ENCODE measurements at places on chromosomes 6 and 20.
A peak's percentile ranks its signal among the peaks of the same experiment; 100 is the strongest.

DNA sequence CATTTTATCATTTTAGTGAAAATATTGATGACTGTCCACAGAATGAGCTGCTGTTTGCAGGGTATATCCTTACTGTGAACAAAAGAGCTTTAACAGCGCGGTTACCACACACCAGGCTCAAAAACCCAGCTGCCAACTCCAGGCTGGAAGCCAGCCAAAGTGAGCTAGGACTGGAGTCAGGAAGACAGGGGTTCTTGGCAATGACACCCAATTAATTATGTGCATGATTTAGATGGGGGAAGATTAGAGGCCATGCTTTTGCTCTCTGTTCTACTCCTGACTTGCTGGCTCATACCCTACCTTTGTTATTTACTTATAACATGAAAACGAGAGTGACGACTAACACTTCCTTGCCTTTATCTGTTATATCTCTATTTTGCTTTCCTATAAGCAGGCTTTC is 128.9 kb upstream of the SHLD1 start:
- no peak for DNase-seq

- no peak for DNase-seq
Measured at GRCh38 chr6:113809826-113810225, 47.3 kb upstream of the MARCKS start.

DNA sequence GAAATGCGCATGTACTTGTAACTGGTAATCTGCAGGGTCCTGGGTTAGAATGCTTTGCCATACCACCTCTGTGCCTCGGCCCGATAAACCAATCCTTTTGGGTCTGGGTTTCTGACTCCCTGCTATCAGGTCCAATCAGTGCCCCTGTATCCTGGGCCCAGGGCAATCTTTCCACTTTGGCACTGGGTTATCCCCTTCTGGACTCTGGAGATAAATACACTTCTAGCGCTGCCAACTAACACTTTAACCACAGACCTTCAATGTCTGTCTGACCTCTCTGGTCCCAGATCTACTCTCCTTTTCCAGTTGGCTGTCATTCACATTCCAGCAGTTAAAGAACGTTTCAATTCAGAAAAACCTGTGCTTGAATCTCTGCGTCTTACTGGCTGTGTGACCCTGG is 55.3 kb downstream of the DNAAF9 start:
- no peak for DNase-seq

DNA sequence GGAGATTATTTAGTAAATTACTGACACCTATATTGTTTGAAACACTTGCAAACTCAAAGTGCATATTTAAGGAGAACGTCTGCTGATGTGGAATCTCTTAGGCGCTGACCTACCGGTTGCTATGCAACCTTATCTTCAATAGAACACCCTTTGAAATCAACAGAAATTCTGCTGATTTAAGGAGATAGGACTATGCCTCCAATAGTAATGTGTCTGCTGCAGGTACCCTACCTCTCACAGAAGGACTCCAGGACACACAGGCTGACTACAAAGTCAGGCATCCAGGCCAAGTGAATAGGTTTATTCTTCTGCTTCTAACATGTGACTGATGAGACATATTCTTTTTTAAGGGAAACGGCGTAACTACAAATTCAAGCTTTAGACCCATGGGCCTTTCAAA is 311.7 kb downstream of the CBLN4 start:
- DNase-seq: no peak

DNA sequence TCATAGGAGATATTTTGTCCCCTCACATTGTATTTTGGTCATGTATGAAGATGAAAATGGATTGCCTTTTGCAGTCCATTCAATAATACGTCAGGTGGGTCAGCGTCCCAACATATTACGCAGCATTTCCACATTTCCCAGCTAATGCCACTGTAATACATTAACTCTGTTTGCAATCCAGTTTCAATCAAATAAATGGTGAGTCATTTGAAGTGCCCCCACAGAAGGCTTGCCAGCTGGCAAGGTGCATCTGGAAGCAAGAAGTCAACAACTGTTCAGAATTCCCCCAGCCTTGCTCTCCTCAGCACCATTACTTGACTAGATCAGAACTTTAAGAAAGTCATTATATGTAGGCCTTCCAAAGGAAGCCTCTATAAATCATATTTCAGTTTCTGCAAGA is 50.4 kb downstream of the PHACTR1 start:
- no peak for DNase-seq

- peak; percentile 63 for DNase-seq
Measured at GRCh38 chr6:26607434-26608230, 10.9 kb downstream of the ABT1 start.

- no peak for DNase-seq
Measured at GRCh38 chr6:10831609-10832008, 6.7 kb downstream of the MAK start.

DNA sequence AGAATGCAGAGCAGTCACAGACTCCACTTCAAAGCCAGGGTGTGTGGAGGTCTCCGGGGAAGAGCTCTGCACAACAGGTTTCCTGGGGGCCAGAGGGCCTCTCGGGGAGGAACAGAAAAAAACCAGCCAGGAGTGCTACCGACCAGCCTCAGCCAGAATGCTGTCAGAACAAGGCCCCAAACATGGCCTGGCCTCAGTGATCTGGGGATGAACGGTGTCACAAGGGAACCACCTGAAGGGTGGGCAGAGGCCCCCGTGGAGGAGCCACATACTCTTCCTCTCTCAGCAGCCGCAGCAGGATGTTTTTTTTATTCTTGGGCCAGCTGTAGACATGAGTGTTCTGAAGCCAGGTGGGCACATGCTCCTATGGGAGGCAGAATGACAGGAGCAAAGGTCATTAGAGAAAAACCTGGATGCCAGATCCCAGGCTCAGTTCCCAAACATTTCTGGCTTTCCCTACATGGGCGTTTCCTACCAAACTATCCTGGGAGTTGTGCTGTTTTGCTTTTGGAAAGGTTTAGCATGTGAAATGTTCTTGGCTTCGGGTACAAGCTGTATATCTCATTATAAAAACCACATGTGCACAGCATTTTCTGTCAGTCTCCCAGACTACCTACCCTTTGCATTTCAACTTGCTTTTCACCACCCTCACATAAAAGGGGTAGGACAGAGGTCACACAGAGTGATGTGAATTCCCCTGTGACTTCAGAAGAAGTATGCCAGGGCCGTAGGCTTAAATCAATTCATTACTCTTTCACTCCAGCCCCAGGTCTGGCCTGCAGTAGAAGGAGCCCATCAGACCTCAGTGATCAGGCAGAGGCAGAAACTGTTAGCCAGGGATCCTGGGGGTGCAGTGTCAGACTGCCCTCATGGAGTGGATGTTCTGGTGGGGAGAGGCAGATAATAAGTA is 46.2 kb downstream of the TRAF3IP2 start:
- no peak for DNase-seq

- DNase-seq: no peak
Measured at GRCh38 chr6:158290040-158290439, 22.2 kb upstream of the TULP4 start.

DNA sequence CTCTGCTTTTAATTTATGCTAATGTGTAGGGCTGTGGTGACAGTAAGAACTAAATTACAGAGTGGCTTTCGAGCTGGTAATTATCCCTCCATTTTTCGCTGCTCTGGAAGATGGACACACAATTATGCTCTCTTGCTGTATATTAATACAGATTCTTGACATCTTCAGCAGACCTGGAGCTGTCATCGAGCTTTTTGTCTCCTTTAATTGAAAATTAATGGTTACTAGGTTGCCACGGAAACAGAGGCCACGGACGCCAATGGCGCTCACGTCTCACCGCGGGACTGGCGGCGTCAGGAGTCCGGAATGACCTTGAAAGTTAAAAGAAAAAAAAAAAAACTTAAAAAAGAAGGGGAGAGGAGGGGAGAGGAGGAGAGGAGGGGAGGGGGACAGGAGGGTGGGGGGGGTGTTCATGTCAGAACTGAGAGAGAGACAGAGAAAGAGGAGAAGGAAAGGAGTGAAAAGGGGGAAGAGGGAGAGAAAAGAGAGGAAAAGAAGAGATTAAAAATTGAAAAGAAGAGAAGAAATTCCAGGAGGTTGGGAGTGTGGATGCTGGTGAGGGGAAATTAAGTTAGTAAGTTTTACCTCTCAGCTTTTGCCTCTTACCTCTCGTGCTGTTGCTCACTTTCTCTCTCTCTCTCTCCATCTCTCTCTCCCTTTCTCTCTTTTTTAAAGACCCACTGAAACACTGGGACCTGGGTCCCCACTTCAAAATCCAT is 22.1 kb upstream of the FOXP4 start:
- no peak for DNase-seq

DNA sequence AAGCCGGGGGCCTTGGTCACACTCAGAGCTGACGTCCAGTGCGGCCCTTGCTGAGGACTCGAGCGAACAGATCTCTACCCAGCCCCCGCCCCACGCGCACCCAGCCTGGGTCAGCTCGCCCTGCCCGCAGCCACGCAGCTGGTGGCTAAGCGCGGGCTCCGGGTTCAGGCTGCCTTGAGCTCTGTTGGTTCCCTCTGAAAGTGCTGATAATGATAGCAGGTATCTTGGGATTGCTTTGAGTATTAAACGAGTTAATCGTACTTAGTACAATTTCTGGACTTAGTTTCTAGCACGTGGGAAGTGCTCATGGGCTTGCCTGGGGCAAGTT is 88.1 kb upstream of the TGM3 start:
- no peak for DNase-seq

DNA sequence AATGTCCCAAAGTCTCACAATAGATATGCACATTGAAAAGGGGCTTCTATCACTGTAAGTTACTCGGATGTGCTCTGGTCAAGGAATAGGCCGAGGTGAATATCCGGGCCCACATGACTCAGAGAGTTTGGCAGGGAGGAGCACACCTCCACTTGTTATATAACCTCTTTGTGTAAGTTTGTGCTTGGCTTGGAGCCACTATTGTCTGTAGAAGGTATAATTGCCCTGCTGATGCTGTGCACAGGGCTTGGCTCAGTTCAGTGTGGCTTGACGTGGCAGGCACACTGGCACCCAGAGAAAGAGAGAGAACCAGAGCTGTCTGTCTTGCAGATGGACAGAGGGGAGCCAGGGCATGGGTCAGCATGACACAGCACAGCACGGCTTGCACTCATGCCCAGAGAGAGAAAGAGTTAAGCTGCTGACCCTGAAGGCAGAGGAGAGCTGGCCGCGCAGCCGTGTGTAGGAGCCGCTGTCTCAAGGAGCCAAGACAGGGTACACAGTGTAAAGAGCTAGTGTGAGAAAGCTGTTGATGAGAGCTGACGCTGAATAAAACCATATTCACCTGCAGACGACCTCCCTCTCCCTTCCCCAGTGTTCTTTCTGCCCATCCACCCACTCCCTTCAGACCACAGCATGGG is 482.5 kb downstream of the C6orf118 start:
- DNase-seq: no peak

GRCh38 chr6:84314377-84314898 is 87.0 kb upstream of the CEP162 start:
- DNase-seq: no peak

DNA sequence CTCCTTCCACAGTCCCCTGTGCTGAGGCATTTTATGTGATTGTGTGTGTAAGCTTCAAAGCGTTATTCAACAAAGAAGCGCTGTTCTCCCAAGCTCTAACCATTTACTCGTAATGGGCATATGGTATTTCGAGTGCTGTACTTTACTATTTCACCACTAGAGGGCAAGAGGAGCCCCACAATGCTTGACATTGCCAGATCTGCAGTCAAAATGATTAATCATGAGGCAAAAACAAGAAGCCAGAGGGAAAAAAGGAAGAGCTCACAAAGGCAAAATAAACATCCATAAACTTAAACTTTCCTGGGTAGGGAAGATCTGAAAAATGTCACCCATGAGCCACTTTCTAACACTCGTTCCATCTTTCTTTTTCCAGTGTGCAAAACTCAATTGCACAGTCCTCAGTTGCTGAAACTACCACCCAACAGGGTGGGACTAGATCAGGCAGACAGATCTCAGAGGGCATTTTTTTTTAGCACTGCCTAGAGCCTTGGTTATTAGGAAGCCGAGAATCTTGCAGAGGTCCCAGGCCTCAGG is 215.0 kb upstream of the PLCB4 start:
- no peak for DNase-seq

GRCh38 chr20:43961541-43962471 is 47.2 kb downstream of the TOX2 start:
- DNase-seq: no peak

GRCh38 chr6:111727802-111728201 is 122.1 kb upstream of the TRAF3IP2 start:
- DNase-seq: no peak

- no peak for DNase-seq
Measured at GRCh38 chr6:35945650-35946025, 24.7 kb upstream of the SRPK1 start.

DNA sequence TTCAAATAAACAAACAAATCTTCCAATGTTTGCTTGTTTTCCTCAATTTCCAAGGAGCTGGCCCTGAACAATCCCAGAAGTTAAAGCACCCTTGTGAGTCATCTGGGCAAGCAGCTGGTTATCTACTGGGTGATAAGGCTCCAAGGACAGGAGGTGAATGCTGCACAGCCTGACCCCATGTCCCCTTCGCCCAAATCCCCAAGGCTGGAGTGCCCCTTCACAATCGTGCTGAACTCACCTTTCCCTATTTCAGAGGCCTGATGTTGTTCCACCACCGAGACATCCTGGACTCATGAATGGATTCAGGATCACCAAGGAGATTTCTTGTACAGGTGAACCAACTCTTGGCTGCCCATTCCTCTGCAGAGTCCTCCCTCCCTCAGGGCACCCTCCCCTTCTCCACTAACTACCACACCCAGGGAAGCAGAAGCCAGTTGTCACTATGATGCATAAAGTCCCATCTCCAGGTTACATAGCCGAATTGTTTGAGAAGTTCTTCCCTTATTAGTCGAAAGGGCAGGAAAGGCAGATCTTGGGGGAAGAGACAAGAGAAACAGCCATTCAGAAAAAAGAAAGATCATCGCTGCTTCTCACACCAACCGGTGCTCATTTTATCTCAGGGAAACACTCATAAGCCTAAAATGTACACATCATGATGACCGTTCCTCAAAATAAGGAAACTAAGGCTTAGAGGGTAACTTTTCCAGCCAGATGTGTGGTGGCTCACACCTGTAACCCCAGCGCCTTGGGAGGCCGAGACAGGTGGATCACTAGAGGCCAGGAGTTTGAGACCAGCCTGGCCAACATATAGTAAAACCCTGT is 138.8 kb upstream of the RREB1 start:
- DNase-seq: no peak

- no peak for DNase-seq
Measured at GRCh38 chr20:48329676-48330664, 497.8 kb downstream of the PREX1 start.

DNA sequence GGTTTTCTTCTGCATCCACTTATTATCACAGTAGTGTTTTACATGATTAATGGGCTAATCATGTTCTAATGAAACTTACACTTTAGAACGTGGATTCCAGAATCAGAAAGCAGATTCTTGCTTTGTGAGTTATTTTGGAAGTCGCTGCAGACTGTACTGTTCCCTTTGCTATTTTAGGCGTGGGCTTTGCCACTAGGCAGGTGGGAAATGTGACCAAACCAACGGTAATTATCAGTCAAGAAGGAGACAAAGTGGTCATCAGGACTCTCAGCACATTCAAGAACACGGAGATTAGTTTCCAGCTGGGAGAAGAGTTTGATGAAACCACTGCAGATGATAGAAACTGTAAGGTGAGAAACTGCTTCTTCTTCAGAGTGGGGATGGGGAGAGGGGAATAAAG is 598 bp downstream of the FABP7 start:
- no peak for DNase-seq
